ENCODE measurements at places on chromosomes 12 and 14. TPM values are rescaled to one million over a fixed set of nuclear protein-coding genes. Genes with fewer than 3 reads are reported as not detected.

Gene BHLHE41
- total RNA-seq: 1.3 TPM

Gene TEX52
- total RNA-seq: not detected

Gene TC2N
- total RNA-seq: 3.0 TPM

Gene C12orf50
- not detected for total RNA-seq

Gene CABP1
- 0.14 TPM for total RNA-seq

Gene ETFBKMT
- 0.63 TPM for total RNA-seq

Gene TAS2R7
- not detected for total RNA-seq

Gene SLC4A8
- total RNA-seq: 1.1 TPM

Gene A2ML1
- not detected for total RNA-seq

Gene RTL1
- not detected for total RNA-seq

Gene KRT7
- total RNA-seq: 768 TPM

Gene CBLN3
- total RNA-seq: 1.3 TPM

Gene P3H3
- 30.4 TPM for total RNA-seq

Gene INHBC
- total RNA-seq: not detected

Gene IAPP
- not detected for total RNA-seq

Gene KRAS
- 12.9 TPM for total RNA-seq

Gene ITGA7
- total RNA-seq: 3.8 TPM

Gene COX8C
- total RNA-seq: not detected

Gene SERPINA5
- total RNA-seq: 2.4 TPM

All from epithelial cell of proximal tubule (primary cell).